ENCODE measurements at places on chromosomes 1 and 21. TPM values are rescaled to one million over a fixed set of nuclear protein-coding genes. Genes with fewer than 3 reads are reported as not detected.

Gene FMO1
- total RNA-seq = not detected

DNA sequence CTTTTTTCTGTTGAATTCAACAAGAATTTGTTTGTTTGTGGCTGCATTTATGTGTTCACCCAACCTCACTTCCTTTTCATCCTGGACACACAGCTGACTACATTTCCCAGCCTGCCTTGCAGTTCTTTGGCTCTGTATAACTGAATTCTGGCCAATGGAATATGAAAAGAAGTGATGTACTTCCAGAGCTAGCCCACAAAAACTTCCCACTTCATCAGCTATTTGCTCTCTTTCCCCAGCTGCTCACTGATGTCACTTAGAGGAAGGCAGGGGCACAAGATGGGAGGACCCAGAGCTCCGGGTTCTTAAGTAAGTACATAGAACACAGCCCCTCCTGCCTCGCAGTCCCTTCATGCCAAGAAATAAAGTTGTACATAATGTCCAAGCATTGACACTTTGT is 235.0 kb upstream of the FGGY start:
- DNase-seq = peak; percentile 68

Gene SYT2
- total RNA-seq = under 0.01 TPM

Gene BRINP3
- 6.0 TPM for total RNA-seq

GRCh38 chr1:247216261-247216660 is 39.6 kb upstream of the VN1R5 start:
- no peak for DNase-seq

- no peak for DNase-seq
Measured at GRCh38 chr1:235567812-235568503, 63.7 kb upstream of the B3GALNT2 start.

Gene SHE
- 15.2 TPM for total RNA-seq

GRCh38 chr1:115198938-115199337 is 109.6 kb upstream of the TSPAN2 start:
- no peak for DNase-seq

Gene CFHR1
- not detected for total RNA-seq

- DNase-seq = no peak
Measured at GRCh38 chr1:248585266-248585665, 10.7 kb upstream of the OR2T34 start.

Gene ASPM
- total RNA-seq = 2.1 TPM

DNA sequence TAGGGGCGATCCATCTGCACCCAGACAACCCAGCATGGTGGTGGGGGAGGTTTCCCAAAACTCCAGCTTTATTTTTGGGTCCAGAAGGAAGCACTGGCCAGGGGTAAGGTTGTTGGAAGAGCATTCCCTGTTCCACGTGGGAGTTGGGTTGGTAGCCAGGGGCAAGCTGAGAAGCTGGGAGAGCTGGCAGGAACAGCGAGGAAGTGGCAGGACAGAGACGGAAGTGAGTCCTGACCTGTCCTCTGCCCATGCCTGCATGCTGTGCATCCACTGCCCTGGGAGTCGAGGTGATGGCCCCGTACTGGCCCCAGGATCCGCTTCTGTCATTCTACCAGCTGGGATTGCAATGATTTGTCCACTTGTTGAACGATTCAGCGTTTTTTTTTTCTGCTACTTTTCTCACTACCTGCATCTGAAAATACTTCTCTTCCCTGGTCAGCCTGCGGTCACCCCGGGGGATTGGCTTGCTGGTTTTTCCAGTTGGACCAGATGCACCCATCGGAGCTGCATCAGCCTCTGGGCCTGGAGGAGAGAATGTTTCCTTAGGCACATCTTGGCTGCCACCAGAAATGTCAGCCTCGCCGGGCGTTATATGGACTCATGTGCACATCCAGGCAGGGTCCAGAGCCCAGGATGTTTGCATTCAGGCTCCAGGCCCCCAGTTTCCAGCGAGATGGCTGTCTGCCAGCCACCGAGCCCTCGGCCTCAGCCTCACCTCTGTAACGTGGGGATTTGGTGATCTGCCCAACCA is 28.3 kb upstream of the TMPRSS2 start:
- no peak for DNase-seq

Gene IKBKE
- total RNA-seq = 16.1 TPM

Gene TFF3
- not detected for total RNA-seq

Gene RPTN
- total RNA-seq = not detected

Gene ARHGAP29
- total RNA-seq = 24.9 TPM

GRCh38 chr1:54615531-54616279 is 7.6 kb downstream of the FAM151A start:
- DNase-seq = no peak

- DNase-seq = no peak
Measured at GRCh38 chr1:13965770-13966398, 265.9 kb downstream of the PRDM2 start.

GRCh38 chr1:86965012-86965826 is 50.8 kb downstream of the HS2ST1 start:
- no peak for DNase-seq

DNA sequence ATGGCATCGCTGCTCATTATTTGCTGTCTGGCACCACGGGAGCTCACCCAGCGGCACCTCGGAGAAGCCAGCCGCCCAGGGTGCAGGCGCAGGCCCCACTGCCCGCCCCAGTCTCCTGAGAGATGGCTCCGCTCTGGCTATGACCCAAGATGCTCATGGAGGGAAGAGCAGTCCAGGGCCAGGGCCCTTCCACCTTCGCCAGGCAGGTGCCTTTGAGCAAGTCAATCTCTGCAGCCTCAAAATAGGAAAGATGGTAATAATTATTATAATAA is 437.3 kb downstream of the KIF26B start:
- no peak for DNase-seq

Gene BTG3
- 39.3 TPM for total RNA-seq

GRCh38 chr1:4000811-4001251 is 100.8 kb upstream of the C1orf174 start:
- DNase-seq = no peak

DNA sequence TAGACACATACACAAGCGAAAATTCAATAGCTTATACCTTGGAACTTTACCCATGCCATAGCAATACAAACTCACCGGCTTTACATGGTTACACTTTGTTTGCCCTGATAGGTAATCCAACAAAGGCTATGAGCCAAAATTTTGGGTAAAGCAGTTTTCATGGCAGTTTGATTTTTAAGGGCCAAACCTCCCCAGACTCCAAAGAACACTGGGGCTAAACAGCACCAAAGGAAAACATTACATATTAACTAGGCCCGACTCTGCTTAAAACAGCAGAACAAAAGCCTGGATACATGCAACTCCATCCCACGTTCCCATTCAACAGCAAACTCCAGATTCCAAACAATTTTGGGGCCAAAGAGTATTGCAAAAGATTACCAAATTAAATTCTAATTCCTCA is 4.4 kb upstream of the TMEM125 start:
- no peak for DNase-seq
